Cardiac septum (tissue), 1 donor: ENCODE measurements at places on chromosomes 13 and 19.
A peak's percentile ranks its signal among the peaks of the same experiment; 100 is the strongest.

GRCh38 chr19:47094557-47095475 is 18.8 kb downstream of the ZC3H4 start:
- no peak for DNase-seq

- no peak for DNase-seq
These were observed 40.9 kb downstream of the GNG7 start for GRCh38 chr19:2661615-2662014.

DNA sequence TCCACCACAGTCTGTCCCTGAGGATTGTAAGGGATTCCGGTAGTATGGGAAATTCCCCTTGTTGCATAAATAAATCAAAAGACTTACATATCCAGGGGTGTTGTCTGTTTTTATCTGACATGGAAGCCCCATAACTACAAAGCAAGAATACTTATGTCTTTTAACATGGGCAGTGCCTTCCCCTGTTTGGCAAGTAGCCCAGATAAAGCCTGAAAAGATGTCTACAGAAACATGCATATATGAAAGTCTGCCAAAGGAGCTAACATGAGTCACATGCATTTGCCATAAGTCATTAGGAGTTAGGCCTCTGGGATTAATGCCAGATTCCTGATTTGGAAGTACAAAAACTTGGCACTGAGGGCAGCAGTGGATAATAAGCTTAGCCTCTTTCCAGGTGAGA is 62.1 kb downstream of the ZNF737 start:
- no peak for DNase-seq

GRCh38 chr13:113500530-113501265 is 10.2 kb upstream of the DCUN1D2 start:
- DNase-seq, result no peak

GRCh38 chr13:29901710-29902631 is 51.6 kb upstream of the UBL3 start:
- DNase-seq, result no peak

GRCh38 chr19:42281146-42281826 is 12.2 kb downstream of the CIC start:
- peak; percentile 87 for DNase-seq

- no peak for DNase-seq
These were observed 228.8 kb upstream of the STARD13 start for GRCh38 chr13:33514362-33514761.

GRCh38 chr13:104057861-104058260 is 991.6 kb upstream of the SLC10A2 start:
- DNase-seq, result no peak

- peak; percentile 84 for DNase-seq
These were observed 19.7 kb downstream of the CEACAM16 start for GRCh38 chr19:44718441-44719261.

GRCh38 chr19:30711826-30712225 is 339.6 kb downstream of the ZNF536 start:
- DNase-seq, result no peak

DNA sequence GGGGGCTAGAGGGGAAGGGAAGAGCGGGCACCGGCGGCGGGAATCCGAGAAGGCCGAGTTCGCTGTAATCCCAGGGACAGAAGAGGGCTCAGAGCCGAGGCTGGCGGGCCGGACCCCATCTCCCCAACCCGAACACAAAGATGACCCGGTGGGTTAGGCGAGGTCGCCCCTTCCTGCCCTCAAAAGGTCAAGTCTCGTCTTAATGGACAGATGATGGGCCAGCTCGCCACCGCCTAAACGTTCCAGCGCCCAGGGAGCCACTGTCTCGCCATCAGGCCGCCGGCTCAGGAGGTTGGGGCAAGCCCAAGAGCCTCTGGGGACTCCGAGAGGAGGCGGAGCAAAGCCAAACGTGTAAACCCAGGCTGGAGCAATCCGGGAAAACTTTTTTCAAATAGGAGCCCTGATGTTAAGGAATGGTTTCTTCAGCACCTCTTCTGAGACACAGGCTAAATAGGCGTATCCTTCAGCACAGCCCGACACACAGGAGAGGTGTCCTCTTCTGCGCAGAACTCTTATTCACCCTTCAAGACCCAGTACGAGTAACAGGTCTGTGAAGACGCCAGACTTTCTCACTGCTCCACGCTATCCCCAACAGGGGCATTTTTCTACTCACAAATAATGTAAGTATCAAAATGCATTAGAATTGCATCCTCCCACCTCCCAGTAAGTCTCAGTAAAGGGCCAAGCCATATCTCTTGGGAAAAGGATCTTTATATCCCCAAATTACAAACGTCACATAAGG is 6.3 kb upstream of the POU4F1 start:
- DNase-seq, result no peak

DNA sequence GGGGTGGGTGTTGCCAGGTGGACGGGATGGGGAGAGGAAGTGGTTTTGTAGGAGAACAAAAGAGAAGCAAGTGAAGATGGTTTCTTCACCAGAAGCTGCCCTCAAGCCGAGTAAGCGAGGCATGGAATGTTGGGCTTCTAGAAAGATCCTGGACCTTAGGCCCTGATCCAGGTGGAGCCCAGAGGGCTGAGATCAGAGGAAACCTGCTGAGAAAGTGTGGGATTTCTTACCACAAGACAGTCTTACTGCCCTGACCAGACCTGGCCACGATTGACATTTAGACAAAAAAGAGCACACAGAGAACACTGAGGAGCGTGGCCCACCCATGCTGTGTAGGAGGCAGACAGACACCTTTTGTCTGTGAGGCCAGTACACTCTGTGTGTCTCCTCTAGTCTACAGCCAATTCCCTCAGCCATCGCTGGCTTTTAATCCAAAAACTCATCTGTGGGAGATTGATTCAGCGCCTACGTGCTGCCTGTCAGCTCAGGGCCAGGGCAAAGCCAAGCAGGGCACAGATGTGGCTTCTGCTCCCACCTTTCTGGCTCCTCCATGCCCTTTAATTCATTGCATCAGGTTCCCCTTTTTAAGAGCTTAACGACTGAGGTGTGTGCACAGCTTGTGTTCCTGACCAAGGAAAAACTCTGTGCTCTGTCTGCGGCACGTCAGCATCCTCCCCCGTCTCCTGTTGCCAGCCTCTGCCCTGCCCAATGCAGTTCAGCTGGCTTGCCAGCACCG is 123.3 kb downstream of the AKAP11 start:
- DNase-seq, result no peak

GRCh38 chr19:30857388-30857787 is 485.2 kb downstream of the ZNF536 start:
- DNase-seq, result no peak

GRCh38 chr13:74868049-74868448 is 613.9 kb downstream of the TBC1D4 start:
- no peak for DNase-seq

DNA sequence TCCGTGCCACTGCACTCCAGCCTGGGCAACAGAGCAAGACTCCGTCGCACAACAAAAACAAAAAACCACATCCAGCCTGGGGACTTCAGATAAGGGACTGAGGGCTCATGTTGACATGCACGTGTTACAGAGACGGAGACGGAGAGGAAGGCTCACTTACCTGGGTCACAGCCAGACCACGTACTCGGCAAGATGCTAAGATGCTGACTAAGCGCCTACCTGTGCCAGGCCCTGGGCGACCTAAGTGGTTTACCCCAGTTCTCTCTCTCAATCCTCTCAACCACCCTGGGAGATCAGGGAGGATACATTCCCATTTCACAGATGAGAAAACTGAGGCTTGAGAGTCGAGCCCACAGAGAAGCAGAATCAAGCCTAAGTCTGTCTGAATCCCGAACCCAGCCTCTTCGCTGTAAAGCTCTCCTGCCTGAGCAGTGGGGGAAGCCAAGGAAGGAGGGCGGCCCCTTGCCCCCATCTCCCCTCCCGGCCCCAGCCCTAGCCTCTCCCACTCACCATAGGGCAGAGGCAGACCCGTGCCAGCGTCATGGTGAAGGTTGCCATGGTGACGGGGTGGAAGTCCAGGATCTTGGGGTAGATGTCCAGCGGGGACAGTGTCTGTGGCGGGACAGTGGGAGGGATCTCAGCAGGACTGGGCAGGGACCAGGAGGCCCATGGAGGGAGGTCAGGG is 13.5 kb downstream of the ERCC2 start:
- no peak for DNase-seq

DNA sequence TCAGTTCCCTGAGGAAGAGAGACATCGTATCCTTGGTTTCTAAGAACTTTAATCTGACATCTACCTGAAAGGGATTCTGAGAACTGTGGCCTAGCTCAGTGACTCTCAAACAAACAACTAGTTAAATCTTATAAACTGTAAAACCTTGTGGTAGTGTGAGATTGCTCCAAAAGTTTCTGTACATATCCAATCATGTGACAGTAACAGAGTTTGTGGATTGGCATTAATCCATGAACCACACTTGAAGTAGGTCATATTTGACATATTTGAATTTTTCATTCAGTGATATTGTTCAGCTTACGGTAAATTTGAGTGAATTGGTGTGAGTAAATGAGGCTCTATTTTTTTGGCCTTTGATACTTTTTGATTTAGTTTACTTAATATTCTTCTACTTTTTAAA is 15.0 kb downstream of the TDRD3 start:
- no peak for DNase-seq

DNA sequence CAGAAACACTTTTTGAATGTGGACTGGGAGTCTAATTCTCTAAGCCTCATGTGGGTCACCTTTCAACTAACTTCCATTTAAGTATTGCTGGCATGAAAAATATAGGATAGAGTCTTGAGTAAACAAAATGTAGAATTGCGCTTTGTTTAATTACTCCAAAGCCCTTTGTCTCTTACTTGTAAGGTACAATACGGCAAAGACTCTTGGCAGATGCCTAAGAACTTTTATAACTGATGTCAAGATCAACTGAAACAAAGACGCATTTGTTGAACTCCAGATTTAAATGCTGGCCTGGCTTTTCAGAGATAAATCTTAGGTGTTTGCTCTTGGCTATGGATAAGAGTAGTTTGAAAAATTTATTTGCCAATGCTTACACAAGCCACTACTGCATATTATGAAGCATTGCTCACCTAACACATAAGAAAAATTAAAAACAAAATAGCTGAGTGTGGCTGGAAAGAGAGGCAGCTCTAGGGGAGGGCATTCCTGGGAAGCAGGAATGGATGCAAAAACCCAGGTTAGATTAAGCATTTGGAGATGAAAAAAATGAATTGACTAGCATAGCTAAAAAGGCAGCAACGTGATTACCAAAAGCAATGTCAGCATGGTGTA is 107.3 kb upstream of the STARD13 start:
- no peak for DNase-seq

DNA sequence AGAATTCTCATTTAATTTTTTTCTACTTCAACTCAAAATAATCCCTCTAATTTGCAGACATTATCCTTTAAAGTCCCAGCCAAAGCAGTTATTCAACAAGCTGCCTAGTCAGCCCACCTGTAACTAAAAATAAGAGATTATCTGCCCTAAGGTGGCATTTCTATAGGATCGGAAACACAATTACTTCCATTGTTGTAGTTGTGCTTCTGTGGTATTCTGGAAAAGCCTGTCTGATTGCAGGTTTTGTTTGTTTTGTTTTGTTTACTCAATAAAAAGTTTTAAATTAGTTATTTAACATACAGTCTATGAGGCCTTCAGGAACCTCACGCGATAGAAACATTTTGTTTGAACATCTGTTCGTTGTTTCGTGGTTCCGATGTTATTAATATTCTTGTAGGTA is 101.0 kb downstream of the ZIC5 start:
- no peak for DNase-seq

DNA sequence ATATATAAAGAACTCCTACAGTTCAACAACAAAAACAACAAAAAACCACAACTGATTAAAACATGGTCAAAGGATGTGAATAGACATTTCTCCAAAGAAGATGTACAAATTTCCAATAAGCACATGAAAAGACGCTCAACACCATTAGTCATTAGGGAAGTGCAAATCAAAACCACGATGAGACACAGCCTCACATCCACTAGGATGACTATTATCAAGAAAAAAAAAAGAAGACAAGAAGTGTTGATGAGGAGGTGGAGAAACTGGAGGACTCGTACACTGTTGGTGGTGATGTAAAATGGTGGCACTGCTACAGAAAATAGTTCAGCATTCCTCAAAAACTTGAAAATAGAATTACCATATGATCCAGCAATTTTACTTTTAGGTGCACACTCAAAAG is 61.0 kb upstream of the SOX1 start:
- no peak for DNase-seq

- DNase-seq, result no peak
These were observed 18.9 kb upstream of the CLDN10 start for GRCh38 chr13:95533545-95534160.

DNA sequence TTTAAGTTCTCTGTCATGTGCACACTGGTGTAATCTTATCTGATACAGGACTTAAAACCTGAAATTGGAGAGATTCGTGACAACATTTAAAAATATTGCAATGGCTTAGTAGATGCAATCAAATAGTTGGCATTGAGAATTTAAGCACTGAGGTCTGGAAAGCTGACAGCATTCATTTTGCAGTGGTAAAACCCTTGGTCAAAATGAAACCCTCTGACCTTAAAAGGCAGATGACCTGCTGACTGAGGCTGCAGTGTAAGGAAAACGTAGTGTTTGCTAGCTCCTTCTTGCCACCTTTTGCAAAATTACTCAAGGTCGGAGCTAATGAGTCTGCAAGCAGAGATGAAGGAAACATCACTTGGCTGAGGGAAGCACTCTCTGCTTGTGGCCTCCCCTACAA is 150.6 kb downstream of the KCTD12 start:
- DNase-seq, result no peak

GRCh38 chr13:45951724-45952123 is 100.2 kb upstream of the SIAH3 start:
- no peak for DNase-seq

- DNase-seq, result peak; percentile 80
These were observed 23.1 kb upstream of the TNFRSF19 start for GRCh38 chr13:23547000-23547590.

GRCh38 chr19:493391-494170 is 2.7 kb upstream of the MADCAM1 start:
- DNase-seq, result no peak

- DNase-seq, result no peak
These were observed 1218.8 kb upstream of the ATXN8OS start for GRCh38 chr13:68888832-68889231.

- no peak for DNase-seq
These were observed 11.0 kb upstream of the SIGLEC11 start for GRCh38 chr19:49971991-49972411.

GRCh38 chr19:42577016-42577415 is 17.7 kb downstream of the CEACAM8 start:
- no peak for DNase-seq

DNA sequence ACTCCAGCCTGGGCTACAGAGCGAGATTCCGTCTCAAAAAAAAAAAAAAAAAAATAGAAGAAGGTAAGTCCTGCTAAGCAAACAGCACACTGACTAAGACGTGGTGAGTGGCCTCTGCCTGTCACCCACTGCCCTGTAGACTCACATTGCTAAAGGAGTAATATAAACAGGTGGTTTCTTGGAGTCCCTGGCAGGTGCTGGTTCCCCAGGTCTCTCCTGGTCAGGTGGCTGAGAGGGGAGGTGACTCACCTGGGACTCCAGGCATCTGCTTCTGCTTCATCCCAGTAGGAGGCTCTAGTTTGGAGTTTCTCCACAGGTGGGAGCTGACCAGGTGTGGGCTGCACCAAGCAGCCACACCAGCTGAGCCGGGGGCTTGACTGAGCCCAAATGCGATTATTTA is at the start of gene OR10H1:
TSS of gene OR10H1 (minus strand) at position 359 of the 400 bp plus-strand sequence. CDS start 7,627 bp downstream, outside the sequence.
- no peak for DNase-seq

GRCh38 chr13:112904436-112904960 is 64.5 kb upstream of the MCF2L start:
- peak; percentile 31 for DNase-seq

- DNase-seq, result no peak
These were observed 211.2 kb upstream of the RXFP2 start for GRCh38 chr13:31528176-31528575.

- DNase-seq, result no peak
These were observed 276.9 kb downstream of the UQCRFS1 start for GRCh38 chr19:28936001-28936400.

- DNase-seq, result peak; percentile 91
These were observed 15.8 kb downstream of the DEDD2 start for GRCh38 chr19:42201489-42202289.

- DNase-seq, result no peak
These were observed 10.8 kb downstream of the F2RL3 start for GRCh38 chr19:16899566-16900075.
